Gastrocnemius medialis (tissue), 4 donors: ENCODE measurements at places on chromosomes 5 and 9. TPM values are rescaled to one million over a fixed set of nuclear protein-coding genes. Genes with fewer than 3 reads are reported as not detected.

- no peak for DNase-seq
- no peaks in the 10 kb centered on the region for H3K36me3 ChIP-seq
- H3K27ac ChIP-seq: no peak overlapping the region
- no peaks in the 10 kb centered on the region for H3K4me1 ChIP-seq
These were observed 309.8 kb downstream of the TRPM3 start for GRCh38 chr9:70811638-70812037.

Gene OLFML2A
- total RNA-seq: 23.8 TPM

Gene PPP3R2
- total RNA-seq: not detected

GRCh38 chr5:179438461-179438860 lies 93.2 kb upstream of the ADAMTS2 start:
- H3K4me1 ChIP-seq: no peaks in the 10 kb centered on the region
- no peaks in the 10 kb centered on the region for H3K27me3 ChIP-seq
- H3K27ac ChIP-seq: no peak overlapping the region
- no peak for DNase-seq

Gene RMI1
- 3.9 TPM for total RNA-seq

- peak overlapping the region; percentile 83 for H3K27ac ChIP-seq
- no peaks in the 10 kb centered on the region for H3K27me3 ChIP-seq
- H3K36me3 ChIP-seq: no peaks in the 10 kb centered on the region
- DNase-seq: no peak
- peaks cover 30% of the 10 kb centered on the region for H3K4me1 ChIP-seq
These were observed 69.2 kb upstream of the PLPP1 start for GRCh38 chr5:55603922-55604321.

- no peak overlapping the region for H3K27ac ChIP-seq
- no peak overlapping the region for H3K4me3 ChIP-seq
- no peaks in the 10 kb centered on the region for H3K36me3 ChIP-seq
- DNase-seq: peak; percentile 57
- H3K4me1 ChIP-seq: peaks cover 8% of the 10 kb centered on the region
These were observed 19.6 kb upstream of the TMEM252 start for GRCh38 chr9:68560071-68560844.

Gene IL9
- not detected for total RNA-seq

- DNase-seq: no peak
- no peaks in the 10 kb centered on the region for H3K27me3 ChIP-seq
- H3K27ac ChIP-seq: no peak overlapping the region
- H3K4me3 ChIP-seq: no peak overlapping the region
- H3K4me1 ChIP-seq: no peaks in the 10 kb centered on the region
- no peaks in the 10 kb centered on the region for H3K36me3 ChIP-seq
These were observed 86.3 kb upstream of the RPS23 start for GRCh38 chr5:82364497-82364896.

DNA sequence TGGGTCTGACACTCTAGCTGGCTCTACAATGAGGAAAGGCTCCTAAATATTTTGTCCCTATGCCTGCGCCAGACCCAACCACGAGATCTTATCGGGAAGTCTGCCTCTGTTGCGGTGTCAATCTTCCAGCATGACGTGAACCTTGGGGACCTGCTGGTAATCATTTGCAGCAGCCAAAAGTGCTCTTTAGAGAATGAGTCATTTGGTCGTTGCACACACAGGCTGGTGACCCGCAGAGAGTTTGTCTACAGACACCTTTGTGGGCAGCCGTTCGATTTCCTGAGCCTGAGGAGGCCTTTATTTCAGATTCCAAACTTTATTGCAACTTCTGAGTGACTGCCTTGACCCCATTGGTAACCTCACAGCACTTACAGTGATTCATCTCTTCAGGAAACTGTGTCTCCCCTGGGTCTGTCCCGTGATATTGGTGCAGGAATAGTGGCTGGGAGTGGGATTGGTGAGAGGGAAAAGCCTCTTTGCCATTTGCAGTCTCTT lies 326.1 kb downstream of the NSG2 start:
- no peak for DNase-seq
- H3K27ac ChIP-seq: no peak overlapping the region
- H3K36me3 ChIP-seq: no peaks in the 10 kb centered on the region
- H3K4me1 ChIP-seq: no peaks in the 10 kb centered on the region
- H3K4me3 ChIP-seq: no peak overlapping the region

DNA sequence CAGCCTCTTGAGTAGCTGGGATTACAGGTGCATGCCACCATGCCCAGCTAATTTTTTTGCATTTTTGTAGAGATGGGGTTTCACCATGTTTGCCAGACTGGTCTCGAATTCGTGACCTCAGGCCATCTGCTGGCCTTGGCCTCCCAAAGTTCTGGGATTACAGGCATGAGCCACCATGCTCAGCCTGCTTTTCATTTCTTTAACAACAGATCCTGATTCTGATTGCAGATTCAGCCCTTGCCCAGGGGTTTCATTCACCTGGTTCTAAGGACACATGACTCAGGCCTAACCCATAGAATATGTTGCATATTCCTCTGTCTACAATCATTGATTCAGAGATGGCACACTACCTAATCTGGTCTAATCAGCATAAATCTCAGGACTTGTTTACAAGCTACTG lies 56.1 kb upstream of the CCDC112 start:
- no peaks in the 10 kb centered on the region for H3K27me3 ChIP-seq
- no peak overlapping the region for H3K4me3 ChIP-seq
- peaks cover 16% of the 10 kb centered on the region for H3K4me1 ChIP-seq
- no peak for DNase-seq

DNA sequence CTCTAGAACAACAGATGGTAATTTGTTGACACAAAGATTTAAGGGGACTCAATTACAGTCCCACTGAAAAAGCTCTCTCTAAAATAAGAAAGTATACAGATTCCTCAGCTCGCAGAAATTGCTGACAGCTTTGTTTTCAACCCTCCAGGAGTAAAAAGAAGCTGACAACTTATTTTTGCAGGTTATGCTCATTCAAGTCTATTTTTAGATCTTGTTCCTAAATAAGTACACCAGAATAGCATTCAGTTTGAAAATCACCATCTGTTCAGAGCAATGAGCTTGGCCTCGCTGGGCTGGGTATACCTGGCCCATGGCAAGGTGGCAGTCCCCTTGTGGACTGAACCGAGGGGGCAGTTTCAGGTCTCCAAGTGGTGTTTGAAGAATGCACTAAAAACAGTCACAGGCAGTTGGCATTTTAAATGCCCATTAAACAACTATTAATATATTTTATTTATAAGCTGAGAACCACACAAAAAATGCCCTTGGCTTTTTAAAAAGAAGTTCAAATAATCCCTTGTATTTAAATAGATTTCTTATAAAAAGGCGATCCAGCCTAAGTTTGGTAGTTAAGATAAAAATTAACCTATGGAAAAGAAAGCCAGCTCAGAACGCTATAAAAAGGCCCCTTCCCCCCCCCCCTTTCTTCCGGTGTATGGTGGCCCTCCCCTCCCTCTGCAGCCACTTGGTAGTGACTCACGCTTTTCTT lies 169.2 kb downstream of the AUH start:
- peak overlapping the region; percentile 61 for H3K4me3 ChIP-seq
- H3K4me1 ChIP-seq: peaks cover 48% of the 10 kb centered on the region
- H3K36me3 ChIP-seq: no peaks in the 10 kb centered on the region
- DNase-seq: no peak
- peak overlapping the region; percentile 99 for H3K27ac ChIP-seq
- no peaks in the 10 kb centered on the region for H3K27me3 ChIP-seq

Gene IGFBPL1
- total RNA-seq: not detected

Gene SPATA31D4
- total RNA-seq: not detected

GRCh38 chr9:81256368-81256767 lies 433.0 kb downstream of the TLE1 start:
- no peaks in the 10 kb centered on the region for H3K4me1 ChIP-seq
- H3K4me3 ChIP-seq: no peak overlapping the region
- no peak overlapping the region for H3K27ac ChIP-seq
- no peak for DNase-seq
- H3K27me3 ChIP-seq: no peaks in the 10 kb centered on the region

Gene GARNL3
- total RNA-seq: 5.7 TPM
